Stimulated activated CD4-positive, alpha-beta T cell treated with anti-CD3 and anti-CD28 coated beads, Interleukin-15, amount 100 ng/mL, for 1 hour (primary cell): ENCODE measurements at places on chromosomes 6 and 20.

GRCh38 chr6:43339168-43339567 lies 30.3 kb downstream of the ZNF318 start:
- DNase-seq, result no peak

GRCh38 chr6:33731751-33732282 lies 14.9 kb downstream of the IP6K3 start:
- no peak for DNase-seq

DNA sequence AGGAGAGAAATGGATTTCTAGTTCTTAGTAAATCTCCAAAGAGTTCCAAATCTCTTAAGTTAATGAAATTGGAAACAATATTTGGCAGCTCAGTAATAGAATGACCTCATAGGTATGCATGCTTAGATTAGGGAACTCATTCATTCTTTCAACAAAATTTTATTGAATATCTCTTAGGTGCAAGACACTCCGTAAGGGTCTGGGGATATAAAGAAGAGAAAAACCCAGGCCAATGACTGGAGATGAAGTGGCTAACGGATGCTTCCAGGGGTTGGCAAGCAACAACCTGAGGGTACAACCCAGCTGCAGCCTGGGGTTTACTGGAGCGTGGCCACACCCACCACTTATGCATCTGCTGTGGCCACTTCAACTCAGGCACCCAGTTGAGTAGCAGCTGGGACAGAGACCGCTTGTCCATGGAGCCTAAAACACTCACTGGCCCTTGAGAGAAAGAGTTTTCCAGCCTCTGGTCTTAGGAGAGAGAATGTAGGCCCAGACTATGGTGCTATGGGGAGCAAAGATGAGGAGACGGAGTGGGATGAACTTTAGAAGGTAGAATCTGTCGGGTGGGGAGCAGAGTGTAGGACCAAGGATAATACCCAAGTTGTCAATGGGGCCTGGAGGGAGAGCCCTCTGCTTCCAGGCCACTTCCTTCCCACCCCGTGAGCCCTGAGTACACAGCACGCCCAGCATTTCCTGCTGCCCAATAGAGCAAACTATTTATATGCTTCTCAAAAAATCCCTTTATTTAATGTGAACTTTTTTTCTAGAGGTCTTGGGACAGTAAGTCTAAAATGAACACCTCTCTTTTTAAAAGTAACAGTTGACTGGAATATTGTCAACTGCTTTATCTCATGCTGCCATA lies 46.8 kb upstream of the PXDC1 start:
- DNase-seq, result no peak

DNA sequence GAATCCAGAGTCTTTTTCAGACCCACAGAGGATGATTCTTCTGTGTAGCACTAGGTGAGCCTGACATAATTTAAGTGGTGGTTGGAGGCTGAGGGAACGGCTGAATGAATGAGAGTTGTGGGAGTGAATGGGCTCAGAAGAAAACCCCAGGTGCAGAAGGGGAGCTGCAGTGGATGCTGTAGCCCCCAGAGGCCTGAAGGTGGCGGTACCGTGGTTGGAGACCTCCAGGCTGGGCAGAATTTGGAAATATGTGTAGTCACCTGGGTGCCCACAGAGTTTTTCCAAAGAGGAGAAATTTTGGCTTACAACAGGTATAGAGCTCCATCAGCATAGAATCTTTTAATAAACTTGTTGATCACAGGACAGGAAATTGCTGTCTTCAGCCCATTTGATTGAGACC lies 6.5 kb upstream of the RAET1G start:
- no peak for DNase-seq

DNA sequence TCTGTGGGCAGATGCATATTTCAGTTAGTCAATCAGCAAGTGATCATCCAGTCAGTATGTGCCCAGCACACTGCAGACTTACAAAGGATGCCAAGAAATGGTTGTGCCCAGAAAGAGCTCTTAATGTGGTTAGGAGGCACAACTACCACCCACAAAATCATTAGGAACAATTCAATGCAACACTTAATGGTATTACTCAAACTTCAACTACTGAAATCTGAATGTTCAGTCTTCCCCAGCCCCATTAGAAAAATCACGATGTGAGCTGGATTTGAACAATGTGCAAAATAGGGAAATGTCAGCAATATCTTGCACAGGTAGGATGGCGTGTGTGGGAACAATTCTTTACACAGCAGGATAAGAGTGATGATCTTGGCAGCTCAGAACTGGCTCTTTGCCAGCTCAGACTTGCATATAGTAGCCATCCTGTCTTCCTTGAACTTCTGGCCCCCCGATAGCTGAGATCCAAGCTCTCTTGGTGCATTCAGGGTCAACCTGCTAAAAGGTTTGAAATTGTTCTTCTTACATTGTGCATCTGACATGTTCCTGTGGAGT lies 556.7 kb upstream of the HTR1E start:
- no peak for DNase-seq

DNA sequence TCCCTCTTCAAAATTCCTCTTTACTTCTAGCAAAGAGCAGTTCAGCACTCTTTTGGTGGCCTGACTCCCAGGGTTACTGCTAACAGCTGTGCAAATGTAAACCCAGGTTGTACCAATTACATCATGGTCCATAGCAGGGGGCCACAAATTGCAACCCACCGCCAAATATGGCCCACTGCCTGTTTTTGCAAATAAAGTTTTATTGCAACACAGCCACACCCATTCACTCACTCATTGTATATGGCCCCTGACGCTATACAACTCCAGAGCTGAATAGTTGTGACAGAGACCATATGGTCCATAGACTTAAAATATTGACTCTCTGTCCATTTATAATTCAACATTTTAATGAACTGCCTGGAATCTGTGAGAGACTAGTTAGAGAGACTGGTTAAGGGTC lies 233.4 kb downstream of the NFATC2 start:
- no peak for DNase-seq

GRCh38 chr6:15368873-15369272 lies 123.0 kb downstream of the JARID2 start:
- no peak for DNase-seq

DNA sequence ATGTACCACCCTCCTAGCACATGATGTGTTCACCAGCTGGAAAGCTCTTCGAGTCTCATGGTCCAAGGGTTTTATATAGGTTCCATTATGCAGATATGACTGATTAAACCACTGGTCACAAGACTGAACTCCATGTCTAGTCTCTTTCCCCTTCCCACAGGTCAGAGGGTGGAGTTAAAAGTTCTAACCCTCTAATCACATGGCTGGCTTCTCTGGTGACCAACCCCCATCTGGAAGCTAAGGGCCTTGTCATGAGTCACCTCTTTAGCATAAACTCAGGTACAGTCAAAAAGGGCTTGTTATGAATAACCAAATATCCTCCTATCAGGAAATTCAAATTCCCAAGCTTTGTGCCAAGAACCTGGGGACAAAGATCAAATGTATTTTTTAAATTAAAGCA lies 52.0 kb upstream of the KLHL31 start:
- DNase-seq, result no peak

- no peak for DNase-seq
Measured at GRCh38 chr6:71584712-71585436, 296.3 kb downstream of the OGFRL1 start.

GRCh38 chr6:69155467-69155866 lies 520.4 kb downstream of the ADGRB3 start:
- DNase-seq, result no peak

- DNase-seq, result no peak
Measured at GRCh38 chr20:24403406-24403805, 66.0 kb upstream of the SYNDIG1 start.

GRCh38 chr6:50565004-50565403 lies 148.3 kb upstream of the TFAP2D start:
- DNase-seq, result no peak

DNA sequence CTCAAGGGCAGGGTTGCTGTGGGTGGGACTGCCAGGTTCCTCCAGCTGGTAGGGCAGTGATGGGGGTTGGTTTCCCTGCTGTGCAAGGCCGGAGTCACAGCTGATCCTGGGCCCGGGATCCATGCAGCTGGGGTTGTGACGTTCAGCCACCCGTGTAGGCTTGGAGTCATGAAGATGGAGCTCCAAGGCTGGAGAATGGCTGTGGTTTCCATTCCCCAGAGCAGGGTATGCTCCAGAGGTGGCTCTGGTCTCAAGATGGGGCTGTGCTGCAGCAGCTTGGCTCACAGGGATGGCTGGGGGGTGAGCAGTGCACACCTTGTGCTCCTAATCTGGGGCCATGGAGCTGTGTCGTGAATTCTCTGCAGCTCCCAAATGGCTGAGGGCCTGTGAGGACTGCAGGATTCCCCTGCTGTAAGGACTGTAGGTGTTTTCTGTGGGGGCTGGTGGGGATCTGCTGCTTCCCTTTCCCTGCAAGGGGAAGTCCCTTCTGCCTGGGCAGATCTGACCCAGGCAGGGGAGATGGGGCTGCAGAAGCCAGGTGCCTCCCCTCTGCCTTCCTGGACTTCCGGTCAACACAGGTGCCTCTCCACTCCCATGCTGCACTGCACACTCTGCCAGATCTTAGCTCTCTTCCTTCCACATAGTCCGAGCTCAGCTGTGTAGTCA lies 15.9 kb downstream of the KIF25 start:
- no peak for DNase-seq

DNA sequence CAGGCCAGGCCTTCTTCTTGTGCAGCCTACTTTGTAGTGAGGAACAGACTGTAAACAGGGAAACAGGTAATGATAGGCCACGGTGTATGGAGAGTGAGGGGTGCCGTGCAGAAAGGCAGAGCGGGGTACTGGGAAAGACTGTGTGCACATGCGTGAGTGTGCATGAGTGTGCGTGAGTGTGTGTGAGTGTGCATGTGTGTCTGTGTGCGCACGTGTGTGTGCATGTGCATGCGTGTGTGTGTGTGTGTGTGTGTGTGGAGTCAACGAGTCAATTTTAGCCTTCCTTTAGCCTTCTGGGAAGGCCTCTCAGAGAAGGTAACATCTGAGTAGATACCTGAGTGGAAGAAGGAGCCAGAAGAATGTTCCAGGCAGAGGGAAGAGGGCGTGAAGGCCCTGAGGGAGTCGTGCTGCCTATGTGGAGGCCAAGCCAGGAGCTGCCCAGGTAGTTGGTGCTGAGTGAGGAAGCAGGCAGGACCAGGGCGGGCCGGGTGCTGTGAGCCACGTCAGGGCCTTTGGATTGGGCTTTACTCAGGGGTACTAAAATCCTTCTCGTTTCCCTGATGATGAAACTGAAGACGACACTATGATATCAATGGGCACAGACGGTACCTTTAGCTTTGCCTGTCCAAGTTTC lies 6.3 kb downstream of the APCDD1L start:
- no peak for DNase-seq

DNA sequence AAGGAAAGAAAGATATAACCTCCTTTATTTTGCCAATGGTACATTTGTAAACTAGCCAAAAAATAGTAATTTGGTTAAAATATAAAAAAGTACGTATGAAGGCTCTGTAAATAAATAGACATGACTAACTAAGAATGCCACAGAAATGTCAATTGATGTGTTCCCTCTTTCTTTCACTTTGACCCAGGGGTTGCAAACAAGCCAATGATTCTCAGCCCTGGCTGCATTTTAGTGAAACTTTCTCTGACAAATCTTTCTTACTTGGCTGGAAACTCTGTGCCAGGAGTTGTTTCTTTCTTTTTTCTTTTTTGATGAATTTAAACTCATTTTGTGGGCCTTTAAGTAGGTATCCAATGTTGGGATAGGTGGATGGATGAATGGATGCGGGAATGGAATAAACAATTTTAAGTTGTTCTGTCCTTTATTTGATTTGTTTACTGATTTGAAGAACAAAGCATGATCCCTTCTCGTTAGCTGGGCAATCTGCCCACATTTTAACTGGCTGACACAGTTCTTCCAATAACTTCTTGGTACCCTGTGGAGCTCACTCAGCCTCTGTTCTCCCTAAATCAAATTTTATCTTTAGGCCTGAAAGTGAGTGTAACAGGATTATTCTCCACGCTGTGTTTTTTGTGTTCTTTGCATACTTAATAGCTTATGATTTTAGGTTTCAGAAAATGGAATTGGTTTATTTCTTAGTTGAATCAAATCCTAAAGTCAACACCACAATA lies 58.6 kb upstream of the GCLC start:
- no peak for DNase-seq

DNA sequence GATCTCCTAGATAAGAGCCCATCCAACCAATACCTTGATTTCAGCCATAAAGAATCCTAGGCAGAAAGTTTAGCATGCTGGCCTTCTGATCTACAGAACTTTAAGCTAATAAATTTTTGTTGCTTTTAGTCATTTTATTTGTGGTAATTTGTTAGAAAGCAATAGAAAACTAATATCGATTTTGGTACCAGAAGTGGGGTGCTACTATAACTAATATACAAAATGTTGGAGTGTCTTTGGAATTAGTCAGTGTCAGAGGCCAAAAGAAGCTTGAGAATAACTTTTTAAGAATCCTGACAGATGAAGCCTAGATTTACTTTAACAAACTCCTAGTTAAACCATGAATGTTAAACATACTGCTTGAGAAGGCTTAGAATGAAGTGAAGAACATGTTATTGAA lies 83.6 kb upstream of the HSF2 start:
- DNase-seq, result no peak

- no peak for DNase-seq
Measured at GRCh38 chr6:111666847-111667246, 61.2 kb upstream of the TRAF3IP2 start.

DNA sequence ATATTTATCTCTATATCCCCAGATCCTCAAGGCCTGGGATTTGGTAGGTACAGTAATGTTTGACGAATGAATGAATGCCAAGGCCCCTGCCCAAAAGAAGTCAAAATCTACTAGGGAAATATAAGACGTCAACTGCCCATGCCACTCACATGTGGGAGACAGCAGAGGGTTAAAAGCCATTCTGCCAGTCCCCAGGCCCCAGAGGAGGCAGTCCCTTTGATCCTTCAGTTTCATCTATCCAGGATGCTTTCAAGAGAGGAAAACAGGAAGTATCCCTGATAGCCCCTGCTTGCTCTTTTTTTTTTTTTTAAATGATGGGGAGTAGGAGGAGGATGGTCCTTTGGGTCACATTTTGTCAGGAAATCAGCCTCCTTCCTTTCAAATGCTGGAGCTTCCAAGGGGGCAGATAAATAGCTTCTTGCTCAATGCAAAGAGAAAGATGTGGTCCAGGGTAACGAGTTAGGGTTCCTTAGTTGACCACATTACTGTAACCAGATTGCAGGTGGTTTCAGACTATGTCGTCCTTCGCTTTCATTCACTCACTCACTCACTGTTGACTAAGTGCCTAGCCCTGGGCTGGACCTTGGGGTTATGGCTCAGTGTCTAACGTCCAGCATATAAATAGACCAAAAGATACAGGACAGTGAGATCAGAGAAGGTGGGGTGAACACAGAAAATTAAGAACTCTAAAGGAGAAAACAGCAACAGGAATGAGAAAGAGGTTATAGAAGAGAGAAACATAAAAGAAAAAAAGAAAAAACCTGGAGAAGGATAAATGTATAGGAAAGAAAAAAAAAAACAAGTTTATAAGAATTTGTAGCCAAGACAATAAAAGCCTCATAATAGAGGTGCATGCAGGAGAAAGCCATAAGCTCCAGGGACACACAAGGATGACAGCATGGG lies 64.6 kb upstream of the PIM1 start:
- no peak for DNase-seq
